Right atrium auricular region (tissue), 2 donors: ENCODE measurements at places on chromosomes 16 and 17.
A peak's percentile ranks its signal among the peaks of the same experiment; 100 is the strongest.

- DNase-seq: no peak
Observed at GRCh38 chr17:46191322-46192188, 1.7 kb downstream of the KANSL1 start.

GRCh38 chr16:80986557-80986956 is 20.1 kb downstream of the CMC2 start:
- no peak for DNase-seq

GRCh38 chr16:11325404-11326083 is 19.7 kb upstream of the RMI2 start:
- DNase-seq: no peak

DNA sequence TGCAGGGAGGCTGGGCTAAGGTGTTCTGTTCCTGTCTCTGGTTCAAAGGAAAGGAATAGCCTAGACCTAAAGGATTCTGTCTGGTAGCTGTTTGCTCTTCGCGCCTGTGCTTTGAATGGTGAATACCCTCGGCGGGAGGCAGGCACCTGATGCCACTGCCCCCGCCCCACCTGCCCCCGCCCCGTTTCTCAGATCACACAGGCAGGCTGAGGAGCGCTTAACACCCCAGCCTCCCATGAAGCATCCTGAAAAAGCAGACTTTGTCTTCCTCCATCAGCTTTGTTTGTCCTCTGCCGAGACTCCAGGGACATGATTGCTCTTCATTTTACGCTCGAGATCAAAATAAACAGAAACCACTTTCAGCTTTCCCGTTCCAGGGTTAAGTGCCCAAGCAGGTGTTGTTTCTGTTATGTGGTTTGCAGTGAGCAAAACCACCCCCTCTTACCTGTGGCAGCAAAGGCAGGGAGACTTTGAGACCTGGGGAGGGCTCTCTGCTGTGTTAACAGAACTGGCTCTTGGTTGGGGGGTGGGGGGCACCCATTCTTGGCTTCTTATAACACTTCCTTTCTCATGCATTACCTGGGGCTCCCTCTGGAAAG is 452.1 kb downstream of the WWOX start:
- DNase-seq: no peak

DNA sequence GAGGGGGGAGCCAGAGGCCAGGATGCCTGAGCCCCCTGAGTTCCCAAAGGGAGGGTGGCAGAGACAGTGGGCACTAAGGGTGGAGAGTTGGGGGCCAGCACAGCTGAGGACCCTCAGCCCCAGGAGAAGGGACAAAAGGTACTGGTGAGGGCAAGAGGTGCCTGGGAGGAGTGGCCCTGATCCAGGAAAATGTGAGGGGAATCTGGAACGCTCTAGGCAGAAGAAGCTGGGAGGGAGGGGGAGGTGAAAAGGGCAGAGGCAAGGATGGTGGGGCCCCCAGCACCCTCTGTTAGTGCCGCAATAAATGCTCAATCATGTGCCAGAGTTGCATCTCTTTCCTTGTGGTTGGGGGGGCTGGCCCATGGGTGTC is 1.1 kb downstream of the TCAP start:
- no peak for DNase-seq

DNA sequence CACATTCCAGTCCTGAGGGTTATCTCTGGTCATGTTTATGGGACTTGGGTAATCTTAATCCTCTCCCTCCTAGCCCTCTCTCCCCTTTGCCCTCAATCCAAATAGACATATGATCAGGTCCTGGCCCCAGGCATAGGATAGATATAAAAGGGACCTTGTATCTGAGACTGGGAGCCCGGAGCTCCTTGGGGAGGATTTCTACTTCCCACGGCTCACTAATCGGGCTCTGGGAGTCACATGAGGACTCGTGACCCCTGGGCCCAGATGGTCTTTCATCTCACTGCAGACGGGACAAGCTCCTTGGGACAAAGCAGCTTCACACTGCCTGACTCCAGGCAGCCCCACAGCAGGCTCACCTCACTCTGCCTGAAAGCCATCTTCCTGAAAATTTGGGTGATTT is 57.8 kb upstream of the LYRM9 start:
- DNase-seq: no peak

DNA sequence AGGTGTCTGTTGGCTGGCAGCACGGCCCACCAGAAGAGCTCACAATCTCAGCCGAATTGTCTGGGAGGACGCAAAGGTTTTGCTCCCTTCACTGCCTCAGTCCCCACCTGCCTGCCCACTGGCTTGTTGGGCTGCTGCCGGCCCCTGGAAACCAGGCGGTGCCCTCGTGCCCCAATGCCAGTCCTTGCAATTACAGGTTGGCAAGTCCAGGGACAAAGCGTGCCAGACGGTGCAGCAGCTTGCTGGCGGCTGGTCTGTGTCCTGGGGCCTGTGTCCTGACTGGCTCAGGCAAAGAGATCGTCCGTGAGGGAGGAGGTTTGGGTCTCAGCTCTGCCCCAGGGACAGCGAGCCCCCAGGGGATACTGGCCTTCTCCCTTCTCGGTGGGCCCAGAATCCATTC is 24.6 kb upstream of the SPNS2 start:
- no peak for DNase-seq

- DNase-seq: no peak
Observed at GRCh38 chr17:81593105-81593871, 41.1 kb upstream of the FAAP100 start.

DNA sequence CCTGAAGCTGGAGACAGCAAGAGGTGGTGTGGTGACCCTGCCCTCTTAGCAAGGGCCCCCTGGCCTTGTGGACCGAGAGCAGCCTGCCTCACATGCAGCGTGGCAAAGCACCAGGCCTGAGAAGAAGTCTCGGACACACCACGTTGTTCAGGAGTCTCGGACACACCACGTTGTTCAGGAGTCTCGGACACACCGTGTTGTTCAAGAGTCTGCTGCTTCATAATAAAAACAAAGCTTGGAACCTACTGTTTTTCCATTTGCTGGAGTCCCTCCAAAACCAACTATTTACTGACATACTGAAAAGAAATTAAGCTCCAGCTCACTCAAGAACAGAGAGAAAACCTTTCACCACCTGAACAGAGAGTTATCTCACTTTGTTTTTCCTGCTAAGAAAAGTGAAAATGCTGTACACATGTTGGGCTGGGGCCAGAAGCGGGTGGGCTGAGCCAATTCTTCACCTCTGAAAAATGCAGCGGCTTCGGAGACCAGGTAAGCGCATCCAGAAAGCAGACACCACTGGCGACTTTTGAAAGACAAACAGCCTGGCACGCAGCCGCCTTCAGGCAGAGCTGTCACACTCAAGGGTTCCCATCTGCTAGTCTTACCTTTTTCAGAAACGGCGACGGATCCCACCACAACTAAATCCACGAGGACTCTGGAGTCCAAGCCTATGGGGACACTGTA is 8.9 kb downstream of the MTHFSD start:
- no peak for DNase-seq

GRCh38 chr17:13024016-13024415 is 6.2 kb upstream of the ELAC2 start:
- DNase-seq: no peak

DNA sequence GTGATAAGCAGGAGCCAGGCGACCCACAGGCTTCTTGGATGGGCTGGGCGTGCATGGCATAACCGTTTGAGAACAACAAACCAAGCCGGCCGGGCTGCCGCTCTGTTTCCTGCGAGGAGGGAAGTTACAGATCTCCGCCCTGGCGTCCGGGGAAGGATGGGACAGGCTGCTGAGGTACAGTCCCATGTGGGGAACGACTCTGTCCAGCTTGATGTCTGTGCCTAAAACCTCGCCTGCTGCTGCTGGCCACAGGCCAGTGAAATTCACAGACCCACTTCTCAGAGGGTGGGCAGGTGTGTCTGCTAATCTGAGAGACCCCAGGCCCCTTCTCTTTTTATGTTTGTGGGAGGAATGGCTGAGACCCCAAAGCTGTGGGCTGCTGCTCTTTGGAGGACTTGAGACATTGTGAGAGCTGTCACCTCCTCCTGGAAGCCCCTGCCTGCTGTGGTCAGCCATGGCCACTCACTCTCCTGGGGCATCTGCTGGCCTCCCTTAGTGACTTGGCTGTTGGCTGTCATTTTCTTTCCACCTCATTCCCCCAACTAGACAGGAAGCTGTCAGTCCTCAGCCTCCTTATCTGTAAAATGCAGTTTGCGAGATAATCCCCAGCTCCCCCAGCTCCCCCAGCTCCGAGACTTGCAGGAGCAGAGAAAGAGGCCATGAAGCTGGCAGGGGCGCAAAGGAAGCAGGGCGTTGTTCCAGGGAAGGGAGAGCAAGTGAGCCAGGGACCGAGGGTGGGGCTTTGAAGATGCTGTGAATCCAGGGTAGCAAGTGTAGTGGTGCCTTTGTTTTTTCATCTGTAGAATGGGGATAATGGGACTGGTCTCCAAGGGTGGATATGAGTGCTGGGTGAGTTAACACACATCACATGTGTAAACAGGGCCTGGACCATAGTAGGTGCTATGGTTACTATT is 51.0 kb downstream of the CMIP start:
- DNase-seq: peak; percentile 66

DNA sequence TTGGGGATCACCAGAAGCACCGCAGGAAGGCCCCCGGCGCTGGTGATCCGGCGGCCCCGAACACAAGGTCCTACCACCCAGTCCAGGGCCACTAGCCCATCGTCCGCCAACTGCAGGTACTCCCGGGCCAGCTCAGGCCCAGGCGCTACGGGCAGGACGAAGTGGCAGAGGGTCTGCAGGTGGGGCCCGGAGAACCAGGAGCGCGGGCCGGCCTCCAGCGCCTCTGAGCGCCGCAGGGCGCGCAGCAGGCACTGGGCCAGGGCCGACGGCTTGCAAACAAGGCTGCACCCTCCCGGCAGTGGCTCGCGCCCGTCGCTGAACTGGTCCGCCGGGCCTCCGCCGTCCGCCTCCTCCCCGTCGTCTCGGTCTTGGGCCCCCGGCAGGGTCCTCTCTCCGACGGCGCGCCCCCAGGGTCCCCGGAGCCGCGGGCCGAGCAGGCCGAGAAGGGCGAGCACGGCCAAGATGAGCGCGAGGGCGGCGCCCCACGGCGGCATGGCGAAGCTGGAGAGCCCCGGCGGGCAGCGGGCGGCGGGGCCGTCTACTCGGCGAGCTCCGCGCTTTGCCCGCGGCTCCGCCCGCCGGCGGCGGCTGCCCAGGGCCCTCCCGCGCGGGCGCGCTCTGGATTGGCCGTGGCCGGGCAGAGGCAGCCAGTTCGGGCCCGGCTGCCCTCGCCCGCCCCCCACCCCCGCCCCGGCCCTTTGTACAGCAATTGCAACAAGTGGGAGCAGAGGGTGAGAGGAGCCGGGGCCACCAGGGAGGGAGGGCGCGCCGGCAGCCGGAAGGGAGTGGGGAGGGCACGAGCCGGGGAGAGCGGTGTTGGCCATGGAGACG is at the start of gene ABHD15:
TSS of gene ABHD15 (minus strand) at position 565 of the 831 bp plus-strand sequence. CDS start at position 494, 71 bp downstream.
- peak; percentile 70 for DNase-seq

DNA sequence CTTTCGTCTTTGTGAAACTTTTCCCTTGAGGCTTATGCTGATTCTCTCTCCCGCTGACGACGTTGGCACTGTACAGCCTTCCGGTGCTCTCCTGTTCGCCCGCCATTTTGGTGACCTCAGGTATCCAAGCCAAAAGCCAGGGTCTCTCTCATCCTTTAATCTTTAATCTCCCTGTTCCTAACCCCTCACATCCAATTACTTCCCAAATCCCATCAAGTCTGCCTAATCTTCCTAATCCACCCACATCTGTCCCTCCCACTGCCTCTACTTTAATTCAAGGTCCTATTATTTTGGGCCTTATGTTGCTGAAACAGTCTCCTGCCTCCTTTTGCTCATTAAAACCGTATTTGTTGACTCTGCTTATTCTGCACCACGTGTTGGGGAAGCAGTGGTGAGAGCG is 7.3 kb downstream of the WRAP53 start:
- DNase-seq: no peak

GRCh38 chr16:65509172-65509571 is 387.3 kb upstream of the CDH11 start:
- no peak for DNase-seq

DNA sequence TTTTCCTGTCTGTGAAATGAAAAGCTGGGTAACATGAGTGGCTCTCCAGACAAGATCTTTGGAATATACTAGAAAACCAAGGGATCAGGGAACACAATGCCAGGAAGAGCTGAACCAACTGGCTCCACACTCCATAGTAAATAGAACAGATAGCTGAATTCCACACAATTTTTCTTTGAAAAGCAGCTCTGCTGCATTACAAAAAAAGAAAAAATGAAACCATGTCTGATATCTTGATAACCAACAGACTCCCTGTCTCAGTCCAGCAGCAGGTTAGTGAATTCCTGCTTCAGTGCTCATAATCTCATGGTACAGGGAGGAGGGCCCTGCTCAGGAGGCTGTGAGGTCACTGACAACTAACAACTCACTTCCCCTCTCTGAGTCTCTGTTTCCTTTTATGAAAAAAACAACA is 97.1 kb downstream of the CDH11 start:
- no peak for DNase-seq

GRCh38 chr17:37700881-37701280 is 44.0 kb downstream of the HNF1B start:
- no peak for DNase-seq

DNA sequence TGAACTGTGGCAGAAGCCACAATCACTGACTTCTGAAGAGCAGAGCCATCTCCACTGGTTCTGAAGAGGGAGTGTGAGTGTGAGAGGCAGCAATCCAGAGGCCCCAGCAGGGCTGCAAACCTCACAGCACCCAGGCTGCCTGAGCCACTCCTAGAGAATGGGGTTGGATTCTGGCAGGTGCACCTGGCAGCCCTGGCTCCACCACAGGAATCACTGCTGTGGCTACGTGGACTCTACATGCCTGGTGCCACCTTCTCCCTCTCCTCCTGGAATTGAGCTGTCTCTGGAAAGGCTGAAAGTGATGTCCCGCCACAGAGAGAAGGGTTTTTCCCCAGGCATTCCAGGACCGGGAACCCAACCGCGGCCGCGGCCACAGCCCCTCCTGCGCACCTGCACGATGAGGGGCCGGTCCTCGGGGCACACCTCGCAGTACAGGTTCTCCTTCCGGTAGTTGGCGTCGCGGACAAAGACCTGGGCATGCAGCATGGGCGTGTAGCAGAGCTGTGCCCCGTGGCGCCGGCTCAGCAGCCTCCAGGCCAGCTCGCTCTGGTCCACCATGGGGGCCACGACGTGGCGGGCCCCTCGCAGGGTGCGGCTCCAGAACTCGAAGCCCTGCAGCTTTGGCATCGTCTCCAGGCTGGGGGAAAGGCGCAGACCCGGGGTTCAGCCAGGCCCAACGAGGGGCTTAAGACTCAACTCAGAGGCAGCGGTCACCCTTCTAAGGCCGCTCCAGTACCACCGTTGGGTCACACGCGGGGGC is 991 bp downstream of the DUS1L start:
- no peak for DNase-seq

DNA sequence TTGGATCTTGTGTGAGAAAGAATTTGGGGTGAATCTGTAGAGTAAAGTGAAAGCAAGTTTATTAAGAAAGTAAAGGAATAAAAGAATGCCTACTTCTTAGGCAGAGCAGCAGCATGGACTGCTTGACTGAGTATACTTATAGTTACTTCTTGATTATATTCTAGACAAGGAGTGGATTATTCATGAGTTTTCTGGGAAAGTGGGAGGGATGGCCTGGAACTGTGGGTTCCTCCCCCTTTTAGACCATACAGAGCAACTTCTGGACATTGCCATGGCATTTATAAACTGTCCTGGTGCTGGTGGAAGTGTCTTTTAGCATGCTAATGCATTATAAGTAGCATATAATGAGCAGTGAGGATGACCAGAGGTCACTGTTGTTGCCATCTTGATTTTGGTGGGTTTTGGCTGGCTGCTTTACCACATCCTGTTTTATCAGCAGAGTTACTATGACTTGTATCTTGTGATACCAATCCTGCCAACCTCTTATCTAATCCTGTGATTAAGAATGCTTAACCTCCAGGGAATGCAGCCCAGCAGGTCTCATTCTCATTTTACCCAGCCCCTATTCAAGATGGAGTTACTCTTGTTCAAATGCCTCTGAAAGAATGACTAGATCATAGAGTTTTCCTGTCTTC is 58.7 kb downstream of the HSD17B2 start:
- DNase-seq: no peak
